Fibroblast of lung (primary cell): ENCODE measurements at places on chromosomes 7 and 10. TPM values are rescaled to one million over a fixed set of nuclear protein-coding genes. Genes with fewer than 3 reads are reported as not detected.

Gene CHRM2
- total RNA-seq = 2.3 and 7.9 TPM in 2 replicates

Gene C10orf62
- total RNA-seq = not detected in 2 replicates

Gene ADAM12
- 21.0 and 33.9 TPM in 2 replicates for total RNA-seq

Gene MSMB
- total RNA-seq = not detected in 2 replicates

Gene CYP26A1
- under 0.01 TPM in 1 of 2 replicates, not detected in the other for total RNA-seq
